Right atrium auricular region (tissue), 2 donors: ENCODE measurements at places on chromosomes 4 and X. TPM values are rescaled to one million over a fixed set of nuclear protein-coding genes. Genes with fewer than 3 reads are reported as not detected.

GRCh38 chrX:154401045-154401799 lies 3.0 kb downstream of the RPL10 start:
- H3K36me3 ChIP-seq = peaks cover 27% of the 10 kb centered on the region
- H3K4me3 ChIP-seq = no peak overlapping the region
- H3K4me1 ChIP-seq = peaks cover 18% of the 10 kb centered on the region

MAGEA3 gene
- total RNA-seq = not detected

GRCh38 chr4:91961504-91961903 lies 342.3 kb upstream of the GRID2 start:
- no peak for DNase-seq
- H3K4me3 ChIP-seq = no peak overlapping the region
- H3K4me1 ChIP-seq = no peaks in the 10 kb centered on the region
- no peaks in the 10 kb centered on the region for H3K27me3 ChIP-seq

GRCh38 chrX:27924261-27924660 lies 57.0 kb downstream of the DCAF8L1 start:
- H3K27ac ChIP-seq = no peak overlapping the region
- no peaks in the 10 kb centered on the region for H3K36me3 ChIP-seq
- DNase-seq = no peak

GRCh38 chrX:120660637-120661036 lies 30.8 kb upstream of the C1GALT1C1 start:
- no peaks in the 10 kb centered on the region for H3K36me3 ChIP-seq
- no peaks in the 10 kb centered on the region for H3K27me3 ChIP-seq
- no peaks in the 10 kb centered on the region for H3K4me1 ChIP-seq
- no peak overlapping the region for H3K4me3 ChIP-seq
- H3K27ac ChIP-seq = no peak overlapping the region

NXF2 gene
- not detected for total RNA-seq

- H3K27ac ChIP-seq = no peak overlapping the region
- peaks cover 6% of the 10 kb centered on the region for H3K4me1 ChIP-seq
- DNase-seq = no peak
- no peaks in the 10 kb centered on the region for H3K27me3 ChIP-seq
- H3K4me3 ChIP-seq = no peak overlapping the region
- H3K36me3 ChIP-seq = no peaks in the 10 kb centered on the region
Observed at GRCh38 chr4:145285928-145286327, 105.5 kb upstream of the OTUD4 start.

DNA sequence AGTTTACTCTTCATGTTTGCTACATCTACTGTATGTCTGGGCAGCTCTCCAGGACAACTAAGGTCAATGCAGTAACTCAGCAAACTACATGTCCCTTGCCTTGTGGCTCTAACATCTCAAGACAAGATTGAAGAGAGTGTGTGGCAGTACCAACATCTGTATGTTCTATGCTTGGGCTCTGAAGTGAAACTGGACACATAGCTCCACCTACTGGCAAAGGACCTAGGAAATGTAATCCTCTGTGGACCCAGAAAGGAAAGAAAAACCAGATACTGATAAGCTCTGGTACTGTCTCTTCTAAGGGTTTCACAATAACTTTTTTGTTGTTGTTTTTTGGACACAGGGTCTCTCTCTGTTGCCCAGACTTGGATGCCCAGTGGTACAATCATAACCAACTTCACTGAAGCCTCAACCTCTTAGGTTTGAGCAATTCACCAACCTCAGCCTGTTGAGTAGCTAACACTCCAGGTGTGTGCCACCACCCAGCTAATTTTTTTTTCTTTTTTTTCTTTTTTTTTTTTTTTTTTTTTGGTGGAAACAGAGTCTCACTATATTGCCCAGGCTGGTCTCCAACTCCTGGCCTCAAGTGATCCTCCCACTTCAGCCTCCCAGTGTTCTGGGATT lies 64.1 kb downstream of the QDPR start:
- no peaks in the 10 kb centered on the region for H3K27me3 ChIP-seq
- no peaks in the 10 kb centered on the region for H3K36me3 ChIP-seq
- no peaks in the 10 kb centered on the region for H3K4me1 ChIP-seq
- no peak overlapping the region for H3K4me3 ChIP-seq

CLCN3 gene
- 58.4 TPM for total RNA-seq

GRCh38 chr4:144171697-144172096 lies 31.2 kb upstream of the GYPA start:
- H3K27me3 ChIP-seq = no peaks in the 10 kb centered on the region
- H3K4me3 ChIP-seq = no peak overlapping the region
- no peaks in the 10 kb centered on the region for H3K36me3 ChIP-seq
- no peaks in the 10 kb centered on the region for H3K4me1 ChIP-seq
- H3K27ac ChIP-seq = no peak overlapping the region

- no peak overlapping the region for H3K27ac ChIP-seq
- H3K36me3 ChIP-seq = no peaks in the 10 kb centered on the region
- H3K4me1 ChIP-seq = no peaks in the 10 kb centered on the region
- no peaks in the 10 kb centered on the region for H3K27me3 ChIP-seq
Observed at GRCh38 chr4:69098470-69098869, 2.2 kb downstream of the UGT2B7 start.

GRCh38 chr4:121958777-121959176 lies 6.9 kb upstream of the TRPC3 start:
- H3K36me3 ChIP-seq = no peaks in the 10 kb centered on the region
- H3K4me3 ChIP-seq = no peak overlapping the region
- no peak overlapping the region for H3K27ac ChIP-seq
- no peaks in the 10 kb centered on the region for H3K4me1 ChIP-seq

CXCL3 gene
- total RNA-seq = not detected

YY2 gene
- total RNA-seq = 0.63 TPM

DNA sequence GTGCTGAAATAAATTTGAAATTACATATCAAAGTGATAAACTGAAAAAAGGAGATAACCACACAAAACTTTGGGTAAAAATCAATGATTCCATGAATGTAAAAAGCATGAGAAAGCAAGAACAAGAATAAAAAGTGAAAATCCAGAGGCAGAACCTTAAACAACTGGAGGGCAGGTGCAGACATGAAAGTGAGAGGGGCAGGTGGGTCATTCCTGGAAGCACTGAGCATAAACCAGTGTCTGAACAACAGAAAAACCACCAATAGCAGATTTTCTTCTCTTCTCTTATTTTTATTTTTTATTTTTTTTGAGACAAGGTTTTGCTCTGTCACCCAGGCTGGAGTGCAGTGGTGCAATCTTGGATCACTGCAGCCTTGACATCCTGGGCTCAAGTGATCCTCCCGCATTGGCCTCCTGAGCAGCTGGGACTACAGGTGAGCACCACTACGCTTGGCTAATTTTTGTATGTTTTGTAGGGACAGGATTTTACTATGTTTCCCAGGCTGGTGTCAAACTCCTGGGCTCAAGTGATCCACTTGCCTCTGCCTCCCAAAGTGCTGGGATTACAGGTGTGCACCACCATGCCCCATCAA lies 46.8 kb upstream of the GPR78 start:
- no peak overlapping the region for H3K27ac ChIP-seq
- H3K4me1 ChIP-seq = no peaks in the 10 kb centered on the region
- no peak for DNase-seq
- H3K27me3 ChIP-seq = no peaks in the 10 kb centered on the region

HS6ST2 gene
- total RNA-seq = 0.26 TPM

UGT2B11 gene
- not detected for total RNA-seq

GRCh38 chr4:3302173-3302785 lies 9.5 kb downstream of the RGS12 start:
- H3K27ac ChIP-seq = no peak overlapping the region
- DNase-seq = no peak
- peaks cover 45% of the 10 kb centered on the region for H3K4me1 ChIP-seq
- no peaks in the 10 kb centered on the region for H3K36me3 ChIP-seq

NUDT11 gene
- not detected for total RNA-seq

DNA sequence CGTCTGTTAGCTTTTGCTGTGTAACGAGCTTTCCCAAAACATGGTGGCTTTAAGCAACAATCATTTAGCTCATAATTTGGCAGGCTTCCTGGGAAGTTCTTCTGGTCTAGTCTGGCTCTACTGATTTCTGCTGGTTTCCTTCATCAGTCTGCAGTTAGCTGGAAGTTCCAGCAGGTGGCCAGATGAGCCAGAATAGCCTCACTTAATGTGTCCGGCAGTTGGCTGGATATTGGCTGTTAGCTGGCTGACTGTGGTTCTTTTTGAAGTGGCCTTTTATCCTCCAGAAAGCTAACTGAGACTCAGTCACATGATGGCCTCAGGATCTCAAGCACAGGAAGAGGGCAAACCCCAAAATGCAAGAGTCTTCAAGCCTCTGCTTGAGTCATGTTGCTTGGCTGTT lies 34.9 kb downstream of the FTHL17 start:
- H3K4me1 ChIP-seq = no peaks in the 10 kb centered on the region
- no peak overlapping the region for H3K27ac ChIP-seq
- DNase-seq = no peak
- H3K4me3 ChIP-seq = no peak overlapping the region
- H3K27me3 ChIP-seq = no peaks in the 10 kb centered on the region

DNA sequence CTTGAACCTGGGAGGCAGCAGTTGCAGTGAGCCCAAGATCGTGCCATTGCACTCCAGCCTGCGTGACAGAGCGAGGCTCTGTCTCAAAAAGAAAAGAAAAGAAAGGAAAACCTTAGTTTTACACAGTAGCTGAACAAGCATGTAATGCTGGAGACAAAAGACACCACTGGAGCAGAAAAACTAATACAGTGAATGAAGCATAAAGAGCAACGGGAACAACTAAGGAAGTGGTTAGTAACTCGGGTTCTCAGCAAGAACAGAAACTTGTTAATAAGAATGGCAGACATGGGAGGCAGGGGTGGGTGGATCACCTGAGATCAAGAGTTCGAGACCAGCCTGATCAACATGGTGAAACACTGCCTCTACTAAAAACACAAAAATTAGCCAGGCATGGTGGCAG lies 263.7 kb downstream of the FSTL5 start:
- H3K4me1 ChIP-seq = no peaks in the 10 kb centered on the region
- no peak for DNase-seq

REPS2 gene
- 14.1 TPM for total RNA-seq

- no peaks in the 10 kb centered on the region for H3K4me1 ChIP-seq
- no peak overlapping the region for H3K4me3 ChIP-seq
- H3K27me3 ChIP-seq = no peaks in the 10 kb centered on the region
- no peak for DNase-seq
- H3K36me3 ChIP-seq = no peaks in the 10 kb centered on the region
- H3K27ac ChIP-seq = no peak overlapping the region
Observed at GRCh38 chrX:118551426-118551825, 55.8 kb downstream of the DOCK11 start.

CSAG1 gene
- total RNA-seq = not detected

DNA sequence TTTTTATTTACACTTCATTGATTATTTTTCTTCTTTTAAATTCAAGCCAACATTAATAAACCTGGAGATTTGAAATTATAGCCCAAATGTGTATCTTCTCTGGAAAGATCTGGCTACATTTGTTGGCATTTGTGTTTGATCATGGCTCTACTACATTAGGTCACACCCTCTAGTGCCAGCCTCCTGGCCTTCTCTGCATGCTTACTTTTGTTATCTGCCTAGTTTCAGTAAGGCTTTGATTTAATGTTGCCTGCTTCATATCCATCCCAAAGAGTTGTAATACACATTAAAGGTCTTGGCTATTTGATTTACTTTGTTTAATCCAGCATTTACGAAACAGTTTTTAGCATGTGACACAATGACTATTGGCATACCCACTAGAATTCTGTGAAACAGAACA lies 224.5 kb downstream of the TRAM1L1 start:
- no peak overlapping the region for H3K27ac ChIP-seq
- H3K36me3 ChIP-seq = no peaks in the 10 kb centered on the region
- no peaks in the 10 kb centered on the region for H3K27me3 ChIP-seq
- no peaks in the 10 kb centered on the region for H3K4me1 ChIP-seq
- no peak overlapping the region for H3K4me3 ChIP-seq
- DNase-seq = no peak

DNA sequence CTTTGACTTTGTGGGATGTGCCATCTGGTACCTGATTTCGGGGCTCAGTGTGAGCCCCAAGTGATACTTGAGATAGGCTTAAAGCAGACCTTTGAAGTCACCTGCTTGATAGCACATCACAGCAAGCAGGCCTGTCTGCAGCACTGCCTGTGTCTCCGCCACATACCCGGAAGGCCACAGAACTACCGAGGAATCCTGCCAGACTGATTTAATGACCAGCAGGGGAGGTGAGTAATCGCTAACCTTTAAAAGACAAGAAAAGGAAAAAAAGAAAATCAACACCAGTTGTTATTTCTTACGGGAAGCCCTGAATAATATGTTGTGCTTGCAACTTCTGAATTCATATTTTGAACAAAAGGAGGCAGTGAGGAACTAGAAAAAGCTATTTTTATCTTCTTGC lies 6.8 kb downstream of the PTCHD1 start:
- no peaks in the 10 kb centered on the region for H3K4me1 ChIP-seq
- no peaks in the 10 kb centered on the region for H3K27me3 ChIP-seq
- H3K36me3 ChIP-seq = no peaks in the 10 kb centered on the region
- no peak overlapping the region for H3K4me3 ChIP-seq
- DNase-seq = no peak

DNA sequence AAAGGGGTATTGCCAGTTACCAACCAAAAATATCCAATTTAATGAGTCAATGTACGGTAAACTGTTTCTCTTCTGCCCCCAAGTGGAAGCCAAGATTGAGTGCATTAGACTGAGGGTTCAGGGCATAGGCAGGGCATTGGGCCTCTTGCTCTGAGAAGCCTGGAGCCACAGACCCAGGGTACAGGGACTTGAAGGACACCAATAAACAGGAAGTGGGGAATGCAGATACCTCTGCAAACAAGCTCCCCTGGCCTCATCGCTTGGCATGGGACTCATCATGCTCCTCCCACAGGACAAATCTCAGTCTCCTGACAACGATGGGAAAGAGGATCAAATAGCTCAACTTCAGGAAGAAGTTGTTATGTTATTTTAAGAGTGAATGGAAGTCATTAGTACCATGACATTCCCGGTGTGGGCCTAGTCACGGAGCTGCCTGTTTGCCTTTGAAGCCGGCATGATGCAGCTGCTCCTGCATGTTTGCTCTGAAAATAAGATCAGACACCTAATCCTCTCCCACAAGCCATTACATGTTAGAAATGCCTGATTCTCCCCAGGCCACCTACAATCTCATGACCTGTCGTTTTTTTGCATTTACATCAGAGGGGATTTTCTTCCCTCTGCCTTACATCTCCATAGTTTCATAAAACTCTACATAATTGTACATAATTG lies 224.2 kb downstream of the RCHY1 start:
- H3K27ac ChIP-seq = no peak overlapping the region
- no peaks in the 10 kb centered on the region for H3K36me3 ChIP-seq
- H3K4me3 ChIP-seq = no peak overlapping the region
- no peaks in the 10 kb centered on the region for H3K27me3 ChIP-seq

GRCh38 chrX:16061296-16061695 lies 62.1 kb upstream of the GRPR start:
- H3K27me3 ChIP-seq = no peaks in the 10 kb centered on the region
- no peak for DNase-seq
- no peak overlapping the region for H3K4me3 ChIP-seq
- H3K36me3 ChIP-seq = no peaks in the 10 kb centered on the region
- H3K4me1 ChIP-seq = no peaks in the 10 kb centered on the region
- H3K27ac ChIP-seq = no peak overlapping the region
